ENCODE measurements at places on chromosomes 12 and 14.

- DNase-seq: no peak
Observed at GRCh38 chr12:8960176-8960575, 10.7 kb upstream of the M6PR start.

GRCh38 chr12:127640181-127640886, 626.6 kb upstream of the TMEM132C start:
- no peak for DNase-seq

- DNase-seq: no peak
Observed at GRCh38 chr12:69966409-69966808, 141.4 kb downstream of the MYRFL start.

DNA sequence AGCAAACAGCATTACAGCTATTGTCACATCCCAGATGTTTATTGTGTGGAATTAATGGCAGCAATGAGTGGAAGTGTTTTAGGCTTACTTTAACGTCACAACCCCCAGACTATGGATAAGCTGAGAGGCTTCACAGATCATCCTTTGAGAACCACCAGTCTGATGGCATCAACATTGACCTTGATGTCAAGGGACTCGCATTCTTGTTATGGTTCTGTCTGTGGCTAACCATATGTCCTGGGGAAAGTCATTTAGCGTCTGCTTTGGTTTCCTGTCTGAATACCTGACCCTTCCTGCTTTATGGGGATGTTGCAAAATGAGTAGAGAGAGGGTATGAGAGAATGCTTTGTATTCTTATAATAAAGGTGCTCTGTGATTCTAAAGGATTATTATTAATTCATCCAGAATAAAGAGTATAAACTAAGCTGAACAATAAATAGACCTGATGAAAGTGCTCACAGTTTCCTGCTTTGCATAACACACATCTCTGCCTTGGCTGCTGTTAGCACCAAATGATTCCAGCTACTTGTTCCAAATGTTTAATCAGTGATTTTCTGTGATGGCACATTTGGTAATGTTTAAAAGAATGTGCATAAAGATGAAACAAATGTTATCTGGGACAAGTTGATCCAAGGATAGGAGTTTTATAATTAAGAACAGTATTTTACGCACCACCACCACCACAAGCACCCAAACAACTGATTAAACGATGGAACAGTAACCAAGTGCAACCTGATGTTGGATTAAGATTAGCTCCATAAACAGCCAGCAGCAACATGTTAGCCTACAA, 116.9 kb upstream of the LRIG3 start:
- DNase-seq: no peak

GRCh38 chr14:23385642-23386265, 8.9 kb downstream of the CMTM5 start:
- peak; percentile 6 for DNase-seq

Measured in DMS153 (cell line).